Adrenal gland (tissue), 19 donors: ENCODE measurements at places on chromosomes 6 and 20.

DNA sequence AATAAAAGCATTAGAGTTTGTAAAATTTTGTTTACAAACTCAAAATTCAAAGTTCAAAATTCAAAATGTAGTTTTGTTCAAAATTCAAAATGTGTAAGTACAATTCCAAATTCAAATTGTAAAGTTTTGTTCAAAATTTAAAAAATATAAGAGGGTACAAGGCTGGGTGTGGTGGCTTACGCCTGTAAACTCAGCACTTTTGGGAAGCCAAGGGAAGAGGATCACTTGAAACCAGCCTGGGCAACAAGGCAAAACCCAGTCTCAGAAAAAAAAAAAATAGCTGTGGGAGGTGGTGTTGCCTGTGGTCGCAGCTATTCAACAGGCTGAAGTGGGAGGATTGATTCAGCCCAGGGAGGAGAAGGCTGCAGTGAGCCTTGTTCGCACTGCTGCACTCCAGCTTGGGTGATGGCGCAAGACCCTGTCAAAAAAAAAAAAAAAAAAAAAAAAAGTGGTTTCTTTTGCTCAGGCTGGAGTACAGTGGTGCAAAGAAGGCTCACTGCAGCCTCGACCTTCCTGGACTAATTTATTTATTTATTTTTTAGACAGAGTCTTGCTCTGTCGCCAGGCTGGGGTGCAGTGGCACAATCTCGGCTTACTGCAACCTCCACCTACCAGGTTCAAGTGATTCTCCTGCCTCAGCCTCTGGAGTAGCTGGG lies 5.4 kb upstream of the ZBTB12 start:
- no peak for DNase-seq
- no peaks in the 10 kb centered on the region for H3K27me3 ChIP-seq
- no peak overlapping the region for H3K4me3 ChIP-seq
- H3K27ac ChIP-seq = no peak overlapping the region
- no peaks in the 10 kb centered on the region for H3K36me3 ChIP-seq
- peaks cover 27% of the 10 kb centered on the region for H3K4me1 ChIP-seq

DNA sequence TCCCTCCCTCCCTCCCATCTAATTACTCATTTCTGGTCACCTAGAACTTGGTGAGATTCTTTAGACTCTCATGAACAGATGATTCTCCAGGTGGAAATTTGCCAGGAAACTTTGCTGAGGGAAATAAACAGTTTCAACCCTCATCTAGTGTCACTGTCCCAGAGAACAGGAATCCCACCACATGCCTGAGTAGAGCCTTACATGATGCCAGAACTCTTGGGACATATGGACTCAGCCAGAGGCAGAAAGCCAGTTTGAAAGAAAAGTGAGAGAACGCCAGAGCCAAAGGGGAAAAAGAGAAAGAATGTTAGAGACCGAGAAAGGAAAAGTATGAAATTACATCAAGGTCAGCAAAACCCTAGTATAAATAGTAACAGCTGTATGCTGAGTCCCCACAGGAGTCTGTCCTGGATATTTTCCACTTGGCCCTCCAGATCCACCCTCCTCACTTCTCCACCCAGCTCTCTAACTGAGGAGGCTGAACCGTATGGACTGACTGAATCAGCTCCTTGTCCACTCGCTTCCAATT lies 127.5 kb upstream of the COL21A1 start:
- no peak for DNase-seq
- no peak overlapping the region for H3K4me3 ChIP-seq
- H3K36me3 ChIP-seq = no peaks in the 10 kb centered on the region
- H3K4me1 ChIP-seq = peaks cover 13% of the 10 kb centered on the region
- H3K27ac ChIP-seq = no peak overlapping the region

- H3K36me3 ChIP-seq = no peaks in the 10 kb centered on the region
These were observed 63.7 kb upstream of the BEND3 start for GRCh38 chr6:107179004-107179403.

GRCh38 chr6:109987196-109987595 lies 9.1 kb downstream of the GPR6 start:
- no peaks in the 10 kb centered on the region for H3K4me1 ChIP-seq
- H3K27me3 ChIP-seq = peaks cover 2% of the 10 kb centered on the region
- no peak for DNase-seq
- H3K4me3 ChIP-seq = no peak overlapping the region
- no peaks in the 10 kb centered on the region for H3K36me3 ChIP-seq
- H3K27ac ChIP-seq = no peak overlapping the region

DNA sequence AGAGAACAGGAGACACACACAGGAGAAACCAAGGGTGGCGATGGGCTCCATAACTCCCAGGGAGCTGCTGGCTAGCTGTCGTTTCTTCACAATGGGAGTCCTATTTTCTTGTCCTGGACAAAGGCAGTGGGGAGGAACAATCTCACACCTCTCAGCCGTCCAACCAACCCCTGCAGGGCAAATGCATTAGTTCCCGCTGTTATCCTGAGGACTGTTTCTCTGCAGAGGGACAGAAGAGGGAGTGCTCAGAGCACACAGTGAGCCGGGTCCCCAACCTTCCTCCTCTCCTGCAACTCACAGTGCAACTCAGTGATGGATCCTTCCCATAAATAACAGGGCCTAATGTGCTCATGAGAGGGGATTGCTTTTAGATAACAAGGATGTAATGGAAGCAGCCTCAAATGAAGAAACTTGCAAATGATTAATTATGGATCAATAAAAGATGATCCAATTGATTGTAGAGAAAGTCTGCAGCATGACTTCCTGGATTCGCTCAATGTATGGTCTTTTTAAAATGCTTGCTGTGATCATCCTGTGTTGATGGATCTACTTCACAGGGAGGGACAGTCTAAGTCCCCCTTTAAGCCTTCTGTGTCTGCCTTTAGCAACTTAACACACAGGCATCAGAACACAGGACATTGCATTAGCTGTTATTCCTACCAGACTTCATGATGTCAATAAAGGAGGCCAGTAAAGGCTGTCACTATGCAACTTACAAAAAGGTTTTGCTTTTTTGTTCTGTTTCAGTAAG lies 453.4 kb upstream of the AGPAT4 start:
- H3K4me3 ChIP-seq = no peak overlapping the region
- no peak overlapping the region for H3K27ac ChIP-seq
- DNase-seq = no peak
- H3K27me3 ChIP-seq = no peaks in the 10 kb centered on the region
- no peaks in the 10 kb centered on the region for H3K36me3 ChIP-seq

GRCh38 chr6:127514179-127514772 lies 4.9 kb downstream of the MTCL3 start:
- no peak for DNase-seq
- H3K36me3 ChIP-seq = no peaks in the 10 kb centered on the region
- H3K4me3 ChIP-seq = no peak overlapping the region
- H3K4me1 ChIP-seq = peaks cover 17% of the 10 kb centered on the region

- peaks cover 41% of the 10 kb centered on the region for H3K36me3 ChIP-seq
- DNase-seq = peak; percentile 36
- no peak overlapping the region for H3K4me3 ChIP-seq
- peaks cover 32% of the 10 kb centered on the region for H3K4me1 ChIP-seq
- no peaks in the 10 kb centered on the region for H3K27me3 ChIP-seq
These were observed 12.9 kb downstream of the TGM2 start for GRCh38 chr20:38152175-38152620.

GRCh38 chr6:122033564-122034181 lies 365.8 kb upstream of the HSF2 start:
- H3K27ac ChIP-seq = no peak overlapping the region
- H3K36me3 ChIP-seq = no peaks in the 10 kb centered on the region

DNA sequence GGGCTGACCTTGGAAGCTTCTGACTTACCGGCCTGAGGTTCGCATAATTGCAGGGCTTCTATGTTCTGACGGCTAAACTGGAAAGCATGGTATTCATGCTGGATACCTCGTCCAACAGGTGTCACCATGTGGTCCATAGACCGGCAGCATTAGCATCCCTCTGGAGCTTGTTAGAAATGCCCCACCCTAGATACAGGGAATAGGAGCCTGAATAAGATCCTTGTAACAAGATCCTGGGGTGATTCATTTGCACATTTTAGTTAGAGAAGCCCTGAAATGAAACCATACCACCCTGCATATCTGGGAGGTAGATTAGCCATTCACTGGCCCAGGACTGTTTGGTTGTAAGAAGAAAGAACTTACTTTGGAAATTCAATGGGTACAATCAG lies 77.7 kb downstream of the TMEM170B start:
- DNase-seq = no peak
- no peaks in the 10 kb centered on the region for H3K4me1 ChIP-seq
- no peak overlapping the region for H3K27ac ChIP-seq
- no peaks in the 10 kb centered on the region for H3K27me3 ChIP-seq

DNA sequence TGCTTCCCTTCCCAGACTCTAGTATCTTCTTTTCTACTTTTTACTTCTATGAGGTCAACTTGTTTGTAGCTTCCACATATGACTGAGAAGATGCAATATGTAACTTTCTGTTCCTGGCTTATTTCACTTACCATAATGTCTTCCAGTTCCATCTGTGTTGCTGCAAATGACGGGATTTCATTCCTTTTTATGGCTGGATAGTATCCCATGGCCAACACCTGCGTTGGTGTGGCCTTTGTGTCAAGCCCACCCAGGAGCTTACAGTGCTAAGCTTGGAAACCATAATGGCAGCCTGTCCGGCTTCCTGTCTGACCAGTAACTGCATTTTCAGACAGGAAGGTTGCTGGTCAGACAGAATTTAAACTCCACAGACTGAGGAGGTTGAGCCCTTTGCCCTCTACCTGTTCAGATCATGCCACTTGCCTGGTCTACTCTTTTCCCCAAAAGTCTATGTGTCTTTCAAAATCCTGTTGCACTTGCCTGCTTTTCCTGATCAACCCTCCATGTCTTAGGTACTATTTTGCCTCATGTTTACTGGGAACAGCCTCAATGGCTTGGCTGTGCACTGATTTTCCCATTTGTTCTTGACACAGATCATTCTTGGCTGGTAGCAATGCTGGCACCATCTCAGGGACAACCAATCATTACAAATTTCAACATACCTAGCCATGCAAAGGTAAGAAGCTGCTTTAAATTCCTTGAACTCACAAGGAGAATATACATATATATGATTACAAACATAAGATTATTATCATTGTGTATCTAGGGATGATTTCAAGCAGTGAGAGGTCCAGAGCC lies 114.3 kb upstream of the PLEKHG1 start:
- H3K4me1 ChIP-seq = no peaks in the 10 kb centered on the region
- no peak overlapping the region for H3K4me3 ChIP-seq
- H3K27me3 ChIP-seq = no peaks in the 10 kb centered on the region
- no peak overlapping the region for H3K27ac ChIP-seq
- DNase-seq = no peak

- peaks cover 4% of the 10 kb centered on the region for H3K27me3 ChIP-seq
- peak; percentile 89 for DNase-seq
- H3K4me3 ChIP-seq = no peak overlapping the region
- no peaks in the 10 kb centered on the region for H3K4me1 ChIP-seq
These were observed 20.8 kb upstream of the HCK start for GRCh38 chr20:32031007-32031958.

- H3K27ac ChIP-seq = no peak overlapping the region
- H3K4me1 ChIP-seq = no peaks in the 10 kb centered on the region
- H3K4me3 ChIP-seq = no peak overlapping the region
These were observed 591.5 kb upstream of the ID4 start for GRCh38 chr6:19245656-19246055.

DNA sequence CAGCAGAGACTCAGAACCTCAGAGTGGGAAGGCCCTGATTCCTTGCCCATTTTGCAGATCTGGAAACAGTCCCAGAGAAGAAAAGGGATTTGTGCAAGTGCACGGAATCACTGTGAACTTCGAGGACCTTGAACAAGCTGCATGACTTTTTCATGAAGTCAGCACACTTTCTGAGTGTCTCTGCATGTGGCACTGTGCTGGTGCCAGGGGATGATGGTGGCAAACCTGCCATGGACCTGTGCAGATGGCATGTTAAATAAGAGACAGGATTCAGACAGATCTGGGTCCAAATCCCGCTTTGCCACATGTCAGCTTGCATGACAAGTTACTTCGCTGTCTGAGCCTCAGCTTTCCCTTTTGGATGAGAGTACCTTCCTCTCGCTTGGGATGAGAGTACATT lies 26.8 kb downstream of the ZNF831 start:
- H3K27ac ChIP-seq = no peak overlapping the region
- H3K27me3 ChIP-seq = peaks cover 18% of the 10 kb centered on the region
- DNase-seq = no peak
- no peaks in the 10 kb centered on the region for H3K4me1 ChIP-seq
- H3K4me3 ChIP-seq = no peak overlapping the region
